CD4-positive, alpha-beta T cell treated with Interferon alpha-2 for 1 hour (primary cell): ENCODE measurements at places on chromosomes 5 and 9.

- no peak for DNase-seq
Observed at GRCh38 chr9:97562542-97562941, 61.1 kb downstream of the TMOD1 start.

GRCh38 chr9:79928661-79929223, 357.0 kb downstream of the TLE4 start:
- DNase-seq: no peak

GRCh38 chr9:84412654-84413053, 72.1 kb upstream of the SLC28A3 start:
- no peak for DNase-seq

GRCh38 chr9:14909181-14909580, 1.0 kb downstream of the FREM1 start:
- no peak for DNase-seq

GRCh38 chr5:101515721-101516120, 612.6 kb upstream of the ST8SIA4 start:
- no peak for DNase-seq

DNA sequence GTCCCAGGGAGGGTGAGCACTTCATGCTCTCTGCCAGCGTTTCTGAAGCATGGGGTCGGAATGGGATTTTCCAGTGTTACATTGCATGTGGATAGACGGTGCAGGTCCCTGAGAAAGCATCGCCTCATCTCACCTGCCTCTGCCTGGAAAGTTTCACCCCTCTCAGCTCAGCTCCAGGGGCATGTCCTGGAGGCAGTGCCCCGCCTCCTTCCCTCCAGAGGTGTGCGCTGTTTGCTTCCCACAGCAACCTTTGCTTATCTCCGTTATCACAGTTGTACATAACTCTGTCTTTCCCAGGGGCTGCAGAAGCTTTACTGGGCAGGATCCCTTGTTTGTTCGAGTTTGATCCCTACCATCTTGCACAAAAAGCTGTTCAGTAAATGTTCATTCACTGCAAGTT, 10.7 kb upstream of the CREBRF start:
- no peak for DNase-seq

- no peak for DNase-seq
Observed at GRCh38 chr5:78360674-78360923, 182 bp downstream of the SCAMP1 start.

GRCh38 chr9:15843931-15844330, 291.1 kb downstream of the CCDC171 start:
- DNase-seq: no peak

GRCh38 chr5:34548086-34548403, 108.1 kb upstream of the RAI14 start:
- no peak for DNase-seq

- DNase-seq: no peak
Observed at GRCh38 chr9:1875921-1876448, 139.2 kb upstream of the SMARCA2 start.

DNA sequence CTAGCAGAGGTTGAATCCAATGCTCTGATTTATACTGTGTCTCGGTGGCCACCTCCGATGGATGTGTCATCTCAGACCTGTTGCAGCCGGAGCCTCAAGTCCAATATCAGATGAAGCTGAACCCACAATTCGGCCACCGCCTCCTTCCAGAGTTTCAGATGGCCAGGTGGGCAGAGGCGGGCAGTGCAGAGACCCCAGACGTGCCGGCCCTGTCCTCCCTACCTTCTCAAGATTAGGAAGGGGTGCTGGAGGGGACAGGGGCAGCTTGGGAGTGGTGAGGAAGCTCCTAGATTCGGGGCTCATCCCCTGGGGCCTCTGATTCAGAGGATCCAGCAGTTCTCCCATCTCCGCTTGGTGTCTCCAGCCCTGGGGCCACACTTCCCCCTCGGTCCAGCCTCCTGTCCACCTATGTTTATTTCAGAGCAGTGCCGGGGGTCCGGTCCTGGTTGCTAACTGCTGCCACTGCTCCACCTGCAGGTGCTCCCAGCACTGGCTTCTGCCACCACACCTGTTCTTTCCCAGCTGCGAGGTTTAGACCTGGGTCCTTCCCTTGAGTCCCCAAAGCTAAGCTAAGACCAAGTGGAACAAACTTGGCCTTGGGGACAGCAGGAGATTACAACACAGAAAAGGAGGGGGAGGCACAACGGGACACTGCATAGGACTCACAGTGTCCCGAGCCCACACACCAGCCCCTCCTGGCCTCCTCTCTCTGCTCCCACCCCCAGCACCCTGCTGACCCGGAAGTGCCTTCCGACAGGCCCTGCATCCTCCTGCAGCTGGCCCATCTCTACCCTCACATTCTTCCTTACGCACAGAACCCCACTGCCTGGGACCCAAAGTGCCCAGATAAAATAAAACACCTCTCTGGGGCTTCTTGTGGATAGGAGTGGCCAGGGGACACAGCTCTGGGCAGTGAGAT, 81.6 kb downstream of the NTNG2 start:
- DNase-seq: no peak

GRCh38 chr9:76297721-76298239, 96.4 kb downstream of the RFK start:
- DNase-seq: no peak

- DNase-seq: no peak
Observed at GRCh38 chr9:123174079-123174478, 94.3 kb downstream of the STRBP start.

DNA sequence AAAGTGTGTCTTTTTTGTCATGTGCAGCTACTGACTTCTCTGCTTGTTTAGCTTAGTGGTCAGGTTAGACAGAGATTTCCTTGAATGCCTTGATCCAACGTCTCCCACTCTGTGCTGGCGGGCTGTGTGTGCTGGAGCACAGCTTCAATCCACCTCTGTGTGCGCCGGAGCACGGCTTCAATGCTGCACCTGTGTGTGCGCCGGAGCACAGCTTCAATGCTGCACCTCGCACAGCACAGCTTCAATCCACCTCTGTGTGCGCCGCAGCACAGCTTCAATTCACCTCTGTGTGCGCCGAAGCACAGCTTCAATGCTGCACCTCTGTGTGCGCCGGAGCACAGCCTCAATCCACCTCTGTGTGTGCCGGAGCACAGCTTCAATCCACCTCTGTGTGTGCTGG, 69.0 kb upstream of the PHYKPL start:
- no peak for DNase-seq
